CD8-positive, alpha-beta memory T cell (primary cell): ENCODE measurements at places on chromosomes 3 and 15. TPM values are rescaled to one million over a fixed set of nuclear protein-coding genes. Genes with fewer than 3 reads are reported as not detected.

DNA sequence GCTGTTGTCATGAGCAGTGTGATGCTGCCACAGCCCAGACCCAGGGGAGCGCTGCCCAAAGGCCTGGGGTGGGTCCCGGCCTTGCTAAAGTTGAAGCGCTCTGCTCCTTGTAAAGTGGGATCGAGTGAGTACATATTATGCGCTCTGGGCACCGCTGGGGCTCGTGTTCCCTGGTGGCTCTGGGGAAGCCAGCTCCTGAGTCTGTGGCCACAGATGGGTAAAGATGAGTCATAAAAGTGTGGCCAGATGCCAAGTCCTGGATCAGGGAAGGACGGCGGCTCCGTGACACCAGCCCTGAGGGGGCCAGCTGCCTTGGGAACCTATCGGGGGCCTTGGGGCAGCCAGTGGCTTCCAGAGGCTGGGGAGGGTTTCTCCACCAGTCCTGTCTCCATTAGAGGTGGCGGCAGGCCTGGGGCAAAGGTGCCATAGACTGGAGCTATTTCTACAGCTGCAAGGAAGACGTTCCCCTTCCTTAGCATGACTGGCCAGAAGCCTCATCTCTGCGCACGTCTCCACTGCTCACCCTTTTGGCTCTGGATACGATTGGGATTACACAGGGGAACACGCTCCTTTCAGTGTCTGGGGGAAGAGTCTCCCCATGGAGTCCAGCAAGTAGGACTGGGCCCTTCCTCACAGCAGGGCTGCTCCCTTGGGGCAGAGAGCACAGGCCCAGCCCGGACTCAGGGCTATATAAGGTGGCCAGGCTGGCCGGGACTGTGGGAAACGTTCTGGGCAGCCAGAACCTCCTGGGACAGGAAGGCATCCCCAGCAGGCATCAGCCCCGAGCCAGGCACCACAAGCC is 1.2 kb upstream of the ITIH4 start:
- no peaks in the 10 kb centered on the region for H3K4me1 ChIP-seq
- H3K27ac ChIP-seq = no peak overlapping the region
- H3K36me3 ChIP-seq = no peaks in the 10 kb centered on the region
- DNase-seq = no peak

The VPS18 gene
- 17.2 TPM for total RNA-seq

GRCh38 chr15:64058279-64058678 is 12.0 kb upstream of the DAPK2 start:
- H3K27me3 ChIP-seq = no peaks in the 10 kb centered on the region
- no peaks in the 10 kb centered on the region for H3K36me3 ChIP-seq
- H3K4me3 ChIP-seq = no peak overlapping the region
- DNase-seq = no peak

The GOLIM4 gene
- 7.2 TPM for total RNA-seq

DNA sequence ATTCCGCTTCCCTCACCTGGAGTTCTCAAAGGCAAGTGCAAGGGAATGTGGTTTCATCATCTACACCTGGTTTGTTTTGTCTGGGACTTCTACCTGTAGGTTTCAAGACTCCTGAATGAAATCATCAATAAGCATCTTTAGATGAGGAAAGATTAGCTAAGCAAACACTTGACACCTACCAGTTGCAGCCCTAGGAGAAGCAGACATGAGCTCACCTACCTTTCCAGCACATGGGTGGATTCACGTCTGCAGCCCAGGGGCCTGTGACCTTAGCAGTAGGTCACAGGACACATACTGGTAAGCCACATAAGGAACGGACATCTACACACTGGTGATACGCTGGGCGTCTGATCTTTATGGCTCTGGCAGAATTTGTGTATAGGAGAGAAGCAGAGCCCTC is 26.7 kb downstream of the SLCO2A1 start:
- no peaks in the 10 kb centered on the region for H3K4me1 ChIP-seq
- DNase-seq = no peak
- no peaks in the 10 kb centered on the region for H3K27me3 ChIP-seq
- H3K36me3 ChIP-seq = no peaks in the 10 kb centered on the region
